ENCODE measurements at places on chromosomes 7 and 10.

DNA sequence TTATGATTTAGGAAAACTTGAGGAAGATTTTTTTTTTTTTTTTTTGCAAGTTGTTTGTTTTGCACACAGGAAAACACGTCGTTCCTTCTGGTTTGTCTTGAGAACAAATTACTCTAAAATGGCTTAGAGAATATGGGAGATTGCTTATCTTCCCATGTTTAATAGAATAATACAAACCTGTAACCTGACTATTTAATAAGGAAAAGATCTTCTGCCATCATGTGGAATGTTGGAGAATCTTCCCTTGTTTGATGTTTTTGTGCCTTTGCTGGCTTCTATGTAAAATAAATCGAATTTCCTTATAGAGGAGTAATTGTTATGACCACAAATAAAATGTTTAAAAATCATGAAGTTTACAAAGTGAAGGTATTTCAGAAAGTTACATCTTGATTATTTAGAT, 818.8 kb downstream of the GATA3 start:
- no peak for DNase-seq

GRCh38 chr7:29236649-29237048, 42.1 kb downstream of the CHN2 start:
- no peak for DNase-seq

DNA sequence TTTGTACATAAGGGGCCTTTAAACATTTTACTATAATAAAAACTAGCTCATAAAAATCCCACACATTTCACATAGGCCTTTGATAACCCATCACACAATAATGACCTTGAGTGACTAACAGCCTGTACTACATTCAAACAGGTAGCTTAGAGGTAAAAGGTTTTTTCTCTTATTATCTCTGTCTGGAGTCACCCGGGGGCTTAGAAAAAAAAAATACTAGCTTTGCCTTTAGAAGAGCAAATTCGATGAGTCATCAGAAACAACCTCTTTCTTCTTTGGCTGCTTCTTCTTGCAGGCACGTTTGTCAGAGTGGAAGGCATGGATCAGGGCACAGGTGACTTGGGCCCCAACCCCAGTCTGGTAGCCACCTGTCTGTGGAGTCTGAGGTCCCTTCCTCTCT, 43.4 kb upstream of the ADO start:
- DNase-seq: no peak

- DNase-seq: no peak
Observed at GRCh38 chr7:103499976-103500375, 54.0 kb upstream of the SLC26A5 start.

DNA sequence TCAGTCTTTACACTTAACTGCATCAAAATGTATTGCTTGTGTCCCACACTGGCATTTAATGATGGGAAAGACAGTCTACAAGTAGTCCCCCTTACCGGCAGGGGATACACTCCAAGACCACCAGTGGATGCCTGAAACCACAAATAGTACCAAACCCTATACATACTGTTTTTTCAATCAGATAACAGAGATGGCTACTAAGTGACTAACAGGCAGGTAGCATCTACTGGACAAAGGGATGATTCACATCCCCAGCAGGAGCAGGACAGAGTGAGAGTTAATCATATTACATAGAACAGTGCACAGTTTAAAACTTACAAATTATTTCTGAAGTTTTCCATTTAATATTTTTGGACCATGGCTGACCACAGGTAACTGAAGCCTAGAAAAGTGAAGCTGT, 13.2 kb downstream of the TMEM243 start:
- no peak for DNase-seq

GRCh38 chr7:1043552-1044188, 676 bp upstream of the GPR146 start:
- no peak for DNase-seq

GRCh38 chr7:80499350-80499953, 12.4 kb downstream of the GNAT3 start:
- no peak for DNase-seq

GRCh38 chr7:147798001-147798400, 792.6 kb upstream of the C7orf33 start:
- no peak for DNase-seq

DNA sequence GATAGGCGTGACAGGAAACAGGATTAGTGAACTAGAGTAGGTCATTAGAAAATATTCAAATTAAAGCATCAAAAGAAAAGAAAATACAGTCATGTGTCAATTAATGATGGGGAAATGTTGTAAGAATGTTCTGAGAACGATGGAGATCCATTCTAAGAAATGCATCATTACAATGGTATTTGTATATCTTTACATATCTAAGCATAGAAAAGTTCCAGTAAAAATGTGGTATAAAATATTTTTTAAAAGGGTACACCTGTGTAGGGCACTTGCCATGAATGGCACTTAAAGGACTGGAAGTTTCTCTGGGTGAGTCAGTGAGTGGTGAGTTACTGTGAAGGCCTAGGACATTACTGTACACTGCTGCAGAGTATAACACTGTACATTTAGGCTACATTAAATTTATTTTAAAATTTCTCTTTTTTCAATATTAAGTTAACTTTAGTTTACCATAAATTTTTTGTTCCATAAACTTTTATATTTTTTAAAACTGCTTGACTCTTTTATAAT, 282.5 kb downstream of the BMPER start:
- no peak for DNase-seq

- DNase-seq: no peak
Observed at GRCh38 chr7:109641445-109641844, 1071.8 kb downstream of the DNAJB9 start.

- no peak for DNase-seq
Observed at GRCh38 chr10:23453465-23453864, 14.6 kb downstream of the OTUD1 start.

- no peak for DNase-seq
Observed at GRCh38 chr10:97074256-97075145, 111.3 kb downstream of the SLIT1 start.

- no peak for DNase-seq
Observed at GRCh38 chr10:69734797-69735468, 66.8 kb upstream of the COL13A1 start.

- DNase-seq: no peak
Observed at GRCh38 chr10:102997998-102998397, 79.9 kb downstream of the CNNM2 start.

DNA sequence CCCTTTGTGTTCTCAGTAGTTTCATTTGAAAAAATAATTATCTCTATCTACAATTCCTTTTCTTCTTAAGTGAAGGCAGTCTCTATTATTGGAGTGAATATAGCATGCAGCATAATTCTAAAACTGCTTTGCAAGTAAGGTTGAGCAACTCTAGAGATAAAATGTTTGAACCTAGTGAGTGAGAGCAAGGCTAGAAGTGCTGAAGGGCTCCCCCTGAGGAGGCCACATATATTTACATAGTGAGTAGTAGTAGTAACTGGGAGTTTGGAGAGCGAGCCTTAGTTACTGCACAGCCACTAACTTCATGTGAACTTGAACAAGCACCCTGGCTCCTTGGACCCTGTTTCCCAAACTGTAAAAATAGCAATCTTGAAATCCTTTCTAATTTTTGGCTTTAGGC, 141.5 kb upstream of the DKK1 start:
- DNase-seq: no peak

DNA sequence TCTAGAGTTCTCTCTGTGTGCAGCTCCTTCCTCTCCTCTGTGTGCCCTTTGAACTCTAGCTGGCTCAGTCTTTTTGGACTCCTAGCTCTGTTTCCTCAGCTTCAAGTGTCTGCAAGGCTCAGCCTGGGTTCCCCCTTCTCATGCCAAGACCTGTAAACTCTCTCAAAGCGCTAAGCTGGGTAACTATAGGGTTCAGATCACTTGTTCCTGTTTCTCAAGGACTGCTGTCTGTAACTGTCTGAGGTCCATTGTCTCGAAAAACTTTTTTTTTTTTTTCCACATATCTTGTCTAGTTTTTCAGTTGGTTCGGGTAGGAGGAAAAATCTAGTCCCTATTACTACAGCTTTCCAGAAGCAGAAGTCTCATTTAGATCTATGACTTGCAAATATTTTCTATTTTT, 46.6 kb upstream of the PPP1R17 start:
- no peak for DNase-seq

DNA sequence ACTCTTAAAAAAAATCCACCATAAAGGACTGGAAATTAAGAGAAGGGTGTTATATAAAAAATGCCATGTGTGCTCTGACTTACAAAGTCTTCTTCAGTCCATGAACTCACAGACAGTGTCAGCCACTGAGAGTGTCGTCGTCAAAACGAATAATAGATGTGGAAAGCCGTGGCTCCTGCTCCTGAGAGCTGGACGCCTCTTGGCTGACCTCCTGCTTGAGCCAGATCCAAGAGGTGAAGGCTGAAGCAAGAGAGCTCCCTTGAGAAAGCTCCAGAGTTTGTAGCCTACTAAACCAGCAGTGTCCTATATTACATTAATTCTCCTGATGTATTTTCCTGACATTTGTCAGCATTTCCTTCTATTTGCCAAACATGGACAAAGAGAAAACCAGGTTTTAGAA, 234.3 kb upstream of the C7orf33 start:
- no peak for DNase-seq

DNA sequence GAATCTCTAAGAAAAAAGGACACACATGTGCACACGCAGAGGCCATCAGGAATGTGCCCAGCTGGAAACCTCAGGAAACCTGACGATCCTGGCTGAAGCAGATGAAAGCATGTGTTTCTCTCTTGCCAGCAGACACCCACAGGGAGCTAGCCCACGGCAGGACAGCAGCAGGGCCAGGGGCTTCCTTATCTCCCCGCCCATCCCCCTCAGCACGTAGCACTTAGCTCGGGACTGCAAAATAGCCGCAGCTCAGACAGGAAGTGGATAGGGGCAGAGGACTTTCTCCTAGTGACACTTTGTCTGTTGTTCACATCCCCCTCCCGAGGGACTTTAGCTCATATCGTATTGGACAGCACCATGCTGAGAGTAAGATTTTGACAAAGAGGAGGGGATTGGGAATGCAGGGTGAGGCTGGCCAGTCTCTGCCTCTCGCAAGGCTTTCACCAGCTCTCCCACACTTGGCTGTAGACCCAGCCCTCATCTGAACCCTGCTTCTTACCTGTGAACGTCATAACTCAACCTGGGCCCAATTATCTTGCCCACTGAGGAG, 63.8 kb downstream of the MKI67 start:
- peak; percentile 32 for DNase-seq

- DNase-seq: no peak
Observed at GRCh38 chr7:111080495-111081105, 10.3 kb upstream of the LRRN3 start.

GRCh38 chr7:21191321-21192073, 236.4 kb upstream of the SP4 start:
- no peak for DNase-seq

Data from CD4-positive, alpha-beta T cell treated with Interleukin-1 beta for 1 hour (primary cell).